NCI-H1105 (cell line): ENCODE measurements at places on chromosomes 6 and 20.

GRCh38 chr6:143224516-143224915 lies 163.8 kb downstream of the AIG1 start:
- no peak for DNase-seq

- no peak for DNase-seq
Observed at GRCh38 chr20:15848995-15849610, 724.1 kb downstream of the KIF16B start.

DNA sequence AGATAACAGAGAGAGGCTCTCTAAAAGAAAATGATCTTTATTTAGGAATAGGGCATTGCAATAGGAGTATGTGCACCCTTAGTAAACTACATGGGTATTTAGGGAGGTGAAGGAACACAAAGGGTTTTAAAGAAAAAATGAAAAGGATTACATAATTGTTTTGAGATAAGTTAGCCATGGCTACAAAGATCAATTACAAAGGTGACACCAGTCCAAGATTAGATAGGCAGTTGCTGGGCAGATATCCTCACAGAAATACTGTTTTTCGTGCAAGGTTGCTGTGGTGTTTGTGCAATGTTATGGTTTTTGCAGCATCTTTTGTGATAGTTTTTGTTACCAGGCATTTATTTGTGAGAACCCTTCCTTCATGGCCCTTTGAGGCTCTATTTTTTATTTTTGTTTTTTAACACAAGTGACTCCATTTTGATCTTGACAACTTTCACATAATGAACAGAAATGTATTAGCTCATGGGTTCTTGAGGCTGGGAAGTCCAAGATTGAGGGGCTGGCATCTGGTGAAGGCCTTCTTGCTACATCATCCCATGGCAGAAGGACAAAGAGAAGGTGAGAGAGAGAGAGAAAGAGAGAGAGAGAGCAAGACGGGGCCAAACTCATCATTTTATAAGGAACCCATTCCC lies 5.6 kb upstream of the CCNC start:
- DNase-seq, result no peak

- DNase-seq, result no peak
Observed at GRCh38 chr6:52650941-52651340, 20.0 kb upstream of the TMEM14A start.

- no peak for DNase-seq
Observed at GRCh38 chr6:160519133-160519532, 144.9 kb downstream of the LPA start.

DNA sequence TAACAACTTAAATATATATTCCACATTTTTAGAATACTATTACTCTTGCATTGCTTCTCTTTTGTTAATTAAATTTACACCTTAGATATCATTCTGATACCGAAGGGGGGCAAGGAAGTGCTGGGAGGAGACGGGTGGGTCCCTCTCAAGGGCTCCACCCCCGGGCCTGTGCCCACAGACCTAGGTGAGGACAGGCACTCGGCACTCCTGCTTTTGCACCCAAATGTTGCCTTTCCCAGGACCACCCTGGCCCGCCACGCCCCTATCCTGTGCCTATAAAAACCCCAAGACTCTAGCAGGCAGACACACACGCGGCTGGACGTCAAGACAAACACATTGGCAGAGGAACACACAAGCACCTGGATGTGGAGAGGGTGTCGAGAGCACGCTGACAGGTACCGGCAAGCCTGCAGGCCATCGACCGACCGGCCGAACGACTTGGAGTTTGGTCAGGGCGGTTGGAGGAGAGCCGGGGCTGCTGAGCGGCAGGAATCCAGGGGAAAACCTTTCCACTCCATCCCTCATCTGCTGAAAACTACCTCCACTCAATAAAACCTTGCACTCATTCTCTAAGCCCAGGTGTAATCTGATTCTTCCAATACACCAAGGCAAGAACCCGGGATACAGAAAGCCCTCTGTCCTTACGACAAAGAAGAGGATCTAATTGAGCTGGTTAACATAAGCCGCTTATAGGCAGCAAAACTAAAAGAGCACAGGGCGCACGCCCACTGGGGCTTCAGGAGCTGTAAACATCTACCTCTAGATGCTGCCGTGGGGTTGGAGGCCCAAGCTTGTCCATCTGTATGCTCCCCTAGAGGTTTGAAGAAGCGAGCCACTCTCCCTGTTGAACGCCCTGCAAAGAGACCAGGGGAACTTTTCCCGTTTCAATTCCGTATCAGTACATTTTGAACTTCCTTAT lies 197.4 kb upstream of the PRSS16 start:
- no peak for DNase-seq

DNA sequence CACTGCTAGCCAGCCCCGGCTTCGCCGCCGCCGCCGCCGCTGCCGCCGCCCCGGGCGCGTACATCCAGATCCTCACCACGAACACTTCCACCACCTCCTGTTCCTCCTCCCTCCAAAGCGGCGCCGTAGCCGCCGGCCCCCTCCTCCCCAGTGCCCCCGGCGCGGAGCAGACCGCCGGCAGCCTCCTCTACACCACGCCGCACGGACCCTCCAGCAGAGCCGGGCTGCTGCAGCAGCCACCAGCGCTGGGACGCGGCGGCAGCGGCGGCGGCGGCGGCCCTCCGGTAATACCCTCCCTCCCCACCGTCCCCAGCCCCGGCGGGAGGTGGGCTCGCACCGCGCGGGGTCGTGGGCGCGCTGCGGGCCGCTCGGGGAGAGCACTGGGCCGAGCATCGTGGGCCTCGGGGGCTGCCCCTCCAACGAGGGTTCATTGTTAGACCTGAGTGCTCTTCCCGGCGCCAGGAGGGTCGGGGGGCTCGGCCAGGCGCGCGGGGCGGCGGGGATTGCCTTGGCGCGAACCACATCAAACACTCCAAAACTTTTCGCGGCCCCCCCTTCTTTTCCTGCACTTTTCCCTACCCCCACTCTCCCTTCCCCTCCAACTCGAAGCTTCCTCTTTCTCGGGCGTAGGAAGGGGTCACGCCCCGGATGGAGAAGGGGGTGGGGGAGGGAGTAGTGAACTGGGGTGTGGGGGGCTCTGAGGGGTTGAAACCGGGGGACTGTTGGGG lies 827 bp downstream of the E2F3 start:
- peak; percentile 19 for DNase-seq

DNA sequence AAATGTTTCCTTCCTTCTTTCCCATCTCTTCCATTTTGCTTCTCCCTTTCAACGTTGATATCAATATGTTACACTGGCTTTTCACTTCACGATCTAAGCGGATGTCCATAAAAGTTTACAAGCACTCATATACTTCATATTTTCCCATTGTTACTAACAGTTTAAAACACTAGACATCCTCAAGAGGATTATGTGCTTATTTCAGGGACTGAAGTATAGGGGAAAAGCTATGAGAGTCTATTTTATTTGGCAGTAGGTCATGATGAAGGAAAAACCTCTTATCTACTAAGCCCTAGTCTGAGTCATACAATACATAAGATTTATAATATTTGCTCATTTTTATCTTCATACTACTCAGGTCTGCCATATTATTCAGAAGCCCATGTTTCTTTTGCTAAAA lies 20.6 kb upstream of the EPB41L2 start:
- DNase-seq, result no peak

- DNase-seq, result peak; percentile 80
Observed at GRCh38 chr20:37534401-37535157, 6.9 kb upstream of the BLCAP start.

DNA sequence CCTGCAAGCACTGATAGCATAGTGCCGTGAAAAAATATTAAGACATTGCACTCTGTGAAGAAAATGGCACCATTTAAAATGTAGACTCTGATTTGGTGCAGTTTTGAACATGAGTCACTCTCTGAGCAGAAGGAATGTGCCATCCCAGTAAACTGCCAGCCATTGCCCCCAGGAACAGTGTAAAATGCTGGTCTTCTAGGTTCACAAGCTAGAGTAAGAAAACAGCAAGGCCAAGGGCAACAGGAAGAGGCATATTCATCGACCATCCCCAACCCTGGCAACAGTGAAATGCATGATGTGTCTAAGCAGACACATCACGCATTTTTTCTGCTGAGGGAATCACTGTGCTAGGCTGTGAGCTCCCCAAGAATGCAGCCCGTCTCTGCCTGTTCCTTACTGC lies 163.2 kb upstream of the RIN2 start:
- DNase-seq, result no peak

DNA sequence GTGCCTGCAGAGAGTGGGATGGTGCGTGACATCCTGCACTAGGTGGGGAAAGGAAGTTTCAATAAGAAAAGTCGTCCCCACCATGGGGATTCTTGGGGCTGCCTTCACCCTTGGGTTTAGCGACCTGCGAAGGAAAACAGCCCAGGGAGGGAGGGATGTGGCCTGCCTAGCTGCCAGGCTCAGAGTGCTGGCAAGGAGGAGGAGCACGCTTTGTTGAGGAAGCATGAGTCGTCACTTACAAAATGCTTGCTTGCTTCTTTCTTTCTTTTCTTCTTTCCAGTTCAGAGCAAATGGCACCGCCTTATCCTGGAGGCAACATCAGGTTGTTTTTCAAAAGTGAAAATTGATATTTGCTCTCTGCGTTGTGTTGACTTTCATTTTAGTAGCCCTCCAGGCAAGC lies 123.2 kb downstream of the TFAP2C start:
- DNase-seq, result no peak

DNA sequence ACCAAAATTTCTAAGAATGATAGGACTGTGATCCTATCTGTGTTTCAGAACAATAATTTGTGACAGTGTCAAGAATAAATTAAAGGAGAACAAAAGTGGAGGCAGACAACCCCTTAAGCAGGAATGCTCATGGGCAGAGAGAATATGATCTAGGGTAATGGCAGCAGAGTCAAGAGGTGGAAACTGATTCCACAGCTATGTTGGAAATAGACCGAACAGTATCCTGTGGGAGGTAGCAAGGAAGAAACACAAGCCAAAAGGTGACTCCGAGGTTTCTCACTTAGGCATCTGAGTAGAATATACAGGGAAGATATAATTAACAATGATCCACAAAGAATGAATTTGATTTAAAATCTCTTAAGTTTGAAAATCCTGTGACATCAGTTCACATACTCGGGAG lies 100.5 kb downstream of the NRSN1 start:
- no peak for DNase-seq

- DNase-seq, result no peak
Observed at GRCh38 chr6:45538641-45539547, 161.2 kb upstream of the SUPT3H start.

DNA sequence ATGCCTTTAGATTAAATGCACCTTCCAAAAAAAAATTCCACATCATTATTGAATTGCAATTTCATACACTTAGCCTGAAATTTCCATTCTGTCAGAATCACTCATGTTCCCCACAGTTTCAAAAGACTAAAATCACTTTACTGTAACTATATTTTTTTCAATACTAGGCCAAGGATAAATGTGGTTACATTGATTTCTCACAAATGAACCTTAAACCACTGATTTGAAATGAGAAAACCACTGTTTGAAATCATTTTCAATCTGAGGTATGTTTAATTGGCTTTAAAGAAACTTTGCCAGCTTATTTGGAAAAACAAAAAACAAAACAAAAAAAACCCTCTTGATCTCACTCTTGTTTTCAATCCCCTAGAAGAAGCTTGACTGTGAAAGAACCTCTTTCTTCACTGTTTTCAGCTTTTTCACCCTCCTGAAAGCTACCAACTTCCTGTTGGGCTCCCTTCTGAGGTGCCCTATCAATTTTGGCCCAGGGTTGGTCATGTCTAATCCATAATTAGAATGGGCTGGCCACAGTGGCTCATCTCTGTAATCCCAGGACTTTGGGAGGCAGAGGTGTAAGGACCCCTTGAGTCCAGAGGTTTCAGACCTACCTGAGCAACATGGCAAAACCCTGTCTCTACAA lies 242.5 kb downstream of the ADGRG6 start:
- DNase-seq, result no peak

- peak; percentile 52 for DNase-seq
Observed at GRCh38 chr6:27078734-27079357, 168.7 kb upstream of the PRSS16 start.

GRCh38 chr20:2178318-2179232 lies 76.9 kb downstream of the STK35 start:
- no peak for DNase-seq

GRCh38 chr6:151537556-151537955 lies 43.7 kb downstream of the CCDC170 start:
- no peak for DNase-seq

- DNase-seq, result peak; percentile 12
Observed at GRCh38 chr20:36532388-36532787, 8.9 kb upstream of the MYL9 start.

DNA sequence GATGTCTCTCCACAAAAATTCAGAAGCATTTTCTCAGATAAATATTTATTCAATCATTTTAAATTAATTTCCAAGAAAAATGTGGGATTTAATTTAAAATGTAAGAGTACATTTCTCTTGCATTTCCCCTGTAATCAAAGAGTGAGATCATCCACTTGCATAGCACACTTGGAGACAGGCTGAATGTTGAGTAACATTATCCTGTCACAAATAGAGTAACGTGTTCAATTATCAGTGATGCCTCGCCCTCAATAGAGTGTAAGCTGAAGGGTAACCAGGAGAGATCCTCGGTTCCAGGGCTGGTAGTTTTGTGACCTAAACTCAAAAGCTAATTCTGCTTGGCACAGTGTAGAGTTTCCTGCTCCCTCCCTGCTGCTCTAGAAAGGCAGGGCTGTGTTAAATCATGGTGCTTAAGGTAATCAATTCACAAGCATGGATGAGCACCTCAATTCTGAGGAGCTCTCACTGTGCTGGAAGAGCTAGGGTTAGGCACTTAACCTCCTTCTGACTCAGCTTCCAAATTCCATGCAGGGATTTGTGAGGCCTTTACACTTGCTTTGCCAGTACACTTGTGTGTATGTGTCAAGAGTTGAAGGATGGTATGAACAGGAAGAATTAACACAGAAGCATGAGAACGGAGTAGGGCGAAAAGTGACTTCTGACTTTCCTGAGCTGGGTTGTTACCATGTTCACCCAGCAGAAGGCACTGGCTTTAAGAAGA lies 56.6 kb downstream of the MMUT start:
- no peak for DNase-seq

GRCh38 chr6:145241039-145241438 lies 494.3 kb downstream of the EPM2A start:
- no peak for DNase-seq

- DNase-seq, result no peak
Observed at GRCh38 chr6:139378226-139378625, 3.8 kb upstream of the CITED2 start.

DNA sequence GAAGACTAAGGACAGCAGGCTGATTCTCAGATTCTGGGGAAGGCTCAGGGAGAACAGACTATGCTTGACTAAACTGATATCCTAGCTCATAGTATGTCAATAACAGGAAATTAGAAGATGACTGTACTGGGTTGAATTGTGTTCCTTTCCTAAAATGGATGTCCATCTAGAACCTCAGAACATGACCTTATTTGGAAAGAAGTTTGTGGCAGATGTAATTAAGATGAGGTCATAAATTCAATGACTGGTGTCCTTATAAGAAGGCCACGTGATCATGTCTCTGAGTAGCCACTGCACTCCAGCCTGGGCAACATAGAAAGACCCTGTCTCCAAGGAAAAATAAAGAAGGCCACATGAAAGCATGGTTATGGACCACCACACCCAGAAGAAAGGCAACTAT lies 113.9 kb upstream of the STMND1 start:
- DNase-seq, result no peak

DNA sequence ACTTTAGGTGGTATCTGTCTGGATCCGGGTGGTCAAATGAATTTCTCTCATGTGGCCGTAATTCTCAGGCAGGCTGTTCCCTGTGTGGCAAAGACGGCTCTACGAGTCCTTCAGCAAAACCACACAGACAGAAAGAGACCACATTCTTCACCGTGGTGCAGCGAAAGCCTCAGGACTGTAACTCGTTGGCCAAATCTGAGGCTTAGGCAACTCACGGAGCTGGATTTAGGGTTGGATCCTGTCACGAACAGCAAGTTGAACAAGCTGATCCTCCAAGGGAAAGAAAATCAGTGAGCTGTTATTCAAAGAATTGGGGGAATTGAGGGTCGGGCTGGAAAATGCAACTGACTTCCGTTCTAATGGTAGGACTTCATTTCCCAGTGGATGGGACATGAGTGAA lies 167.4 kb downstream of the ZMYND8 start:
- no peak for DNase-seq
